ENCODE measurements at places on chromosomes 5 and 9. TPM values are rescaled to one million over a fixed set of nuclear protein-coding genes. Genes with fewer than 3 reads are reported as not detected.

Gene TTC39B
- total RNA-seq, result 1.5 TPM

Gene TSSK1B
- 0.33 TPM for total RNA-seq

Gene HRCT1
- 1.7 TPM for total RNA-seq

Gene PCDHB9
- total RNA-seq, result 0.73 TPM

GRCh38 chr5:136030956-136031611 lies 2.3 kb downstream of the TGFBI start:
- no peaks in the 10 kb centered on the region for H3K36me3 ChIP-seq
- H3K4me3 ChIP-seq, result no peak overlapping the region
- no peak for DNase-seq

DNA sequence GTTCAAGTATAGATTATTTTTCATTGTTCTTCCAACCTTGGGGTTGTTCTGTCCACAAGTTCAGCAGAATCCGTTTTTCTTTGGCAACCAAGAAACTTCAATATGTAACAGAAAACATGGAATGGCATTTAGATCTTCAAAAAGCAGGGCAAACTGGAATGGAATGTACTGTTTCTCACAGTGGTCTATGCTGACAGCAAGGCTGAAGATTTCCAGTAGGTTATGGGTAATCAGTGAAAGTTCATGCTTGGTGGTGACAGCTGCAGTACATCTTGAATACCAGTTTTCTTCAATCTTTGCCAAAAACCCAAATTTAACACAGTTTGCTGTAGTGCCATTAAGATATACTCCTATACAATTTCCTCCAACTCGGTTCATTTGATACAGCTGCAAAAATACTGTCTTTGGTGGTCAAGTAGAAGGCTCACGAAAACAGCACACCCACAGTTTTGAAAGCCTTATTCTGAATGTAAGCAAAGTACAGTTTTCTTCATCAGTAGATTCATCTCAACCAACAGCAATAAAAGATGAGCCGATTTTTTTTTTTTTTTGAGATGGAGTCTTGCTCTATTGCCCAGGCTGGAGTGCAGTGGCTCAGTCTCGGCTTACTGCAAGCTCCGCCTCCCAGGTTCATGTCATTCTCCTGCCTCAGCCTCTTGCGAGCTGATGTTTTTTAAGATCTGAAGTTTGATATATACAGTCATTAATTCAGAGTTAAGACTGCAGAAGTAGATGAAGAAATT lies 4.9 kb downstream of the TRIM52 start:
- no peak overlapping the region for H3K27ac ChIP-seq
- H3K27me3 ChIP-seq, result no peaks in the 10 kb centered on the region
- no peak overlapping the region for H3K4me3 ChIP-seq
- peaks cover 4% of the 10 kb centered on the region for H3K4me1 ChIP-seq
- no peak for DNase-seq
- H3K36me3 ChIP-seq, result peaks cover 30% of the 10 kb centered on the region

GRCh38 chr9:36878986-36879982 lies 154.8 kb downstream of the PAX5 start:
- no peak overlapping the region for H3K4me3 ChIP-seq
- no peaks in the 10 kb centered on the region for H3K4me1 ChIP-seq
- H3K36me3 ChIP-seq, result no peaks in the 10 kb centered on the region
- no peak overlapping the region for H3K27ac ChIP-seq
- H3K27me3 ChIP-seq, result peaks cover 3% of the 10 kb centered on the region

DNA sequence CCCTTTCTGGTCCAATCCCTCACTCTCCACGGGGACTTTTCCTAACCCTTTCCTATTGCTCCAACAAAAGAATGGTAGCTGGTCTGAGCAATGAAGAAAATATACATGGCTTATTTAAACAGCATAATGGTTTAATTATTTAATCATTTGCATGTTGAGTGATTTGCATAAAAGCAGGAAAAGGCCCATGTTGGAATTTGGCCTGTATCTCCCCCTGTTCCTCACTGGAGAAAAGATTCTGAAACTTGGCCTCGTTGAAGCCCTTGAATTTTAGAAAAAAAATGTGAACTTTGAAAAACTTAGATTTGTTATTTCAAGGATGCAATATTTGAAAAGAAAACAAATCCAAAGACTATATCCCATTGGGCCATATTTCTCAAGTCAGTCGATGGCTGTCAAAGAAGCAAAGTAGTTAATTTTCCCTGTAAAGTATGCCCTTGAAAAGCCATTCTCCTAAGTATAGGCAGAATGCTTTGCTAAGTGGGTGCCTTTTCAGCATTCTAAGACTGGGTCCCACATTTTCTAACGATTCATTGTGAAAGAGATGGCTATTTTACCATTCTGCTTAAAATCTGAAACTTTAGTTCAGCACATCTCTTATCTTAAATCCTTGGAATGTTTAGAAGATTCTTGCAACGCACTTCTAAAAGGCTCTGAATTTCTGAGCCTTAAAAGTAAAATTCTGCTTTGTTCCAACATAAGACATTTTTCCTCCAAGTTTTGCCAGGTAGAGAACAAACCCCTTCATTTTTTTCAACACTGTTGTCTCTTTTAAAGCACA lies 428.8 kb downstream of the ARHGEF28 start:
- no peak overlapping the region for H3K27ac ChIP-seq
- peaks cover 4% of the 10 kb centered on the region for H3K4me1 ChIP-seq
- no peaks in the 10 kb centered on the region for H3K27me3 ChIP-seq
- no peak overlapping the region for H3K4me3 ChIP-seq

DNA sequence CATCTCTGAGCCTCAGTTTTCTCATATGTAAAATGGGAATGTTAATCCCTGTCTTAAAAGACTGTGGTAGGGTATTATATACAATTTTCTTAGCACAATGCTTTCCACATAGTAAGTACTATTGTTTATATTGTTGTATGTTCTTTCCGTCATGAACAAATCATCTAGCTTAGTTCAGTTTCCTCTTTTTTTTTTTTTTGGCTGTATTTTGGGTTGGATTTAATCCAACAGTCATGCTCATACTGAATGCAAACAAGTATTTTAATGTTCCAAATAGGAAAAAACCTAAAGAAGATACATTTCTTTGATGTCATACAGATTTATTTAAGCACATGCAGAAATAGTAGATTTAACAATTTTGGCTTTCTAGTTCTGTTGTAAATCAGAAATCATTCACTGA lies 95.1 kb downstream of the RNF180 start:
- no peaks in the 10 kb centered on the region for H3K27me3 ChIP-seq
- no peak for DNase-seq
- H3K27ac ChIP-seq, result no peak overlapping the region
- no peaks in the 10 kb centered on the region for H3K4me1 ChIP-seq
- no peaks in the 10 kb centered on the region for H3K36me3 ChIP-seq
- no peak overlapping the region for H3K4me3 ChIP-seq

GRCh38 chr9:14749741-14750211 lies 27.2 kb upstream of the CER1 start:
- H3K4me1 ChIP-seq, result peaks cover 6% of the 10 kb centered on the region
- no peak for DNase-seq
- H3K27ac ChIP-seq, result no peak overlapping the region
- no peak overlapping the region for H3K4me3 ChIP-seq

- no peaks in the 10 kb centered on the region for H3K4me1 ChIP-seq
- no peak overlapping the region for H3K27ac ChIP-seq
- no peaks in the 10 kb centered on the region for H3K36me3 ChIP-seq
- no peak for DNase-seq
- no peaks in the 10 kb centered on the region for H3K27me3 ChIP-seq
Observed at GRCh38 chr9:71213633-71214032, 92.2 kb upstream of the TRPM3 start.

DNA sequence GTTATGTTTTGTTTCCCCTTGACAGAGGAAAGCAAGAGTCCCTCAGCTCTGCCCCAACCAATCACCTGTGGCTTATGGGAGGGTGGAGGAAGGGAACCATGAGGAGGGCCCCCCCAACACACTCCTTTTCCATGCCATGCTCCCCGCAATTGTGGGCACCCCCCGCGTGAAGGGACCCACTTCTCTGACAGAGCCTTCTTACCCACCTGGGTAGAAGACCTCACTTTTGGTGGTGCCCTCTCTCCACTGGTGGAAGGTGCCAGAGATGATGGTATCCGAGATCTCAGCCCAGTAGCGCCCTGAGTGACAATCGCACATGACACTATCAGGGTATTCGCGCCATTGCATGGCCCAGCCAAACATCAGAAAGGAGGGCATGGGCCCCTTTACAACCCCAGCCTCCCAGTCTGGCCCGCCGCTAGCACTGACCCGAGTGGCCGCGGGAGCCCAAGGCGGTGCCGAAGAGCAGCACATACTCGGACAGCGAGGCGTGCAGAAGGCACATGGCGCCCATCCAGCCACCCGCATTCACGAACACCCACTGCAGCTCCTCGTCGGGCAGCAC lies 714 bp downstream of the SIGMAR1 start:
- DNase-seq, result no peak
- peaks cover 5% of the 10 kb centered on the region for H3K4me1 ChIP-seq
- H3K27ac ChIP-seq, result no peak overlapping the region
- no peaks in the 10 kb centered on the region for H3K36me3 ChIP-seq
- peak overlapping the region; percentile 76 for H3K4me3 ChIP-seq

DNA sequence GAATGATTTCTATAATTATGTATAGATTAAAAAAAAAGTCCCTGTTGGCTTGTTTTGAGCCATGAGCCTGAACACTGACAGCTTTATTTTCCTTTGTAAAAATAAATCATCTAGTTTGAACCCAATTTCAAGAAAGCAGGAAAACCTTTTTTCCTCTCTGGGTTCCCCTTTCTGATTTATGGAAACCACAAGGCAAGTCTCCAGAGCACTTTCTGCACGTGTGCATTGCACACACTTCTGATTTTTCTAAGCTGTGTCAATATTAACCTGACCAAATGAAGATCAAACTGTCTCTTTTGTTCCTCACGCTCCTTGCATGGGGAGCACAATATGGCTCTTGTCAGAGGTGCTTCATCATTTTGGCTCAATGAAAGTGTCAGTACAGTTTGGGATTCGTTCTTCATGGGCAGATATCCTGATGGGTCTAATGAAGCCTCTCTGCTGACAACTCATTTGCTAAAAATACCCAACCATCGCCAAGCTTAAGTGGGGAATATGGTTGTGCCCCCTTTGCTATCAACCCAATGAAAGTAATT lies 39.2 kb upstream of the PCA3 start:
- no peak overlapping the region for H3K4me3 ChIP-seq
- no peaks in the 10 kb centered on the region for H3K27me3 ChIP-seq
- H3K27ac ChIP-seq, result no peak overlapping the region
- no peak for DNase-seq
- no peaks in the 10 kb centered on the region for H3K36me3 ChIP-seq

DNA sequence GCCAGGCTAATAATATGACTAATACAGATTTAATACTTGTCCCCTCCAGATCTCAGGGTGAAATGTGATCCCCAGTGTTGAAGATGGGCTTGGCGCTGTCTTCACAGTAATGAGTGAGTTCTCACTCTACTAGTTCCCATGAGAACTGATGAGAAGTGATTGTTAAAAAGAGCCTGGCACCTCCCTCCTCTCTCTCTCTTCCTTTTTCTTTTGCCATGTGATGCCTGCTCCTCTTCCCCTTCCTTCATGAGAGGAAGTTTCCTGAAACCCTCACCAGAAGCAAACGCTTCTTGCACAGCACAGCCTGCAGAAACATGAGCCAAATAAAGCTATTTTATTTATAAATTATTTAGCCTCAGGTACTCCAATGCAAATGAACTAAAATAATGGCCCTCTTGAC lies 55.2 kb downstream of the GLDC start:
- H3K36me3 ChIP-seq, result no peaks in the 10 kb centered on the region
- H3K4me1 ChIP-seq, result no peaks in the 10 kb centered on the region
- DNase-seq, result no peak

All from PC-3 (cell line).